ENCODE measurements at places on chromosomes 16 and 17. TPM values are rescaled to one million over a fixed set of nuclear protein-coding genes. Genes with fewer than 3 reads are reported as not detected.

TEX19 gene
- not detected for total RNA-seq

HID1 gene
- 1.4 TPM for total RNA-seq

MEIOC gene
- total RNA-seq, result under 0.01 TPM

C16orf46 gene
- not detected for total RNA-seq

SLC13A2 gene
- not detected for total RNA-seq

CDC27 gene
- 145 TPM for total RNA-seq

CA4 gene
- total RNA-seq, result not detected

SRCIN1 gene
- not detected for total RNA-seq

CD300E gene
- not detected for total RNA-seq

MPV17L gene
- total RNA-seq, result 0.58 TPM

ATP2A1 gene
- 0.28 TPM for total RNA-seq

ENPP7 gene
- not detected for total RNA-seq

ADAM11 gene
- total RNA-seq, result 0.28 TPM

SOST gene
- 20.0 TPM for total RNA-seq

ACSM3 gene
- 0.58 TPM for total RNA-seq

RSKR gene
- 3.3 TPM for total RNA-seq

CACNG4 gene
- total RNA-seq, result not detected

LPO gene
- not detected for total RNA-seq

MT1M gene
- 2.5 TPM for total RNA-seq

ZACN gene
- total RNA-seq, result not detected

SECTM1 gene
- 14.7 TPM for total RNA-seq

PLLP gene
- under 0.01 TPM for total RNA-seq
